ENCODE measurements at places on chromosomes 3 and 15.

DNA sequence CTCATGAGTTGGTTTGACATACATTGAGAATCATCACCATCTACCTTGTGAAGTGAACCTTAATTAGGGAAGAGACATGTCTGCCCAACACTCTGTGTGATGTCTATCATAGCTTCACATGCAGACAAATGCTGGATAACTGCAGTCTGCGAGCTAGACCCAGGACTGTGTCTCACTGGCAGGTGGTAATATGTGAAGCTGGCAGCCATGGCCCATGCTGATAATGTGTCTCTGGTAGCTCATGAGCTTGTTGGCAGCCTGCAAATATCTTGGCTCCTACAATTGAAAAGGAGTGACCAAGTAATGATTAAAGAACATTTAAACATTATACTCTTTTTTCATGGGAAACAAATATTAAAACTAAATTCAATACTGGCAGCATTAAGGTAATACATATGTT, 234.8 kb downstream of the CHST2 start:
- no peak for DNase-seq

DNA sequence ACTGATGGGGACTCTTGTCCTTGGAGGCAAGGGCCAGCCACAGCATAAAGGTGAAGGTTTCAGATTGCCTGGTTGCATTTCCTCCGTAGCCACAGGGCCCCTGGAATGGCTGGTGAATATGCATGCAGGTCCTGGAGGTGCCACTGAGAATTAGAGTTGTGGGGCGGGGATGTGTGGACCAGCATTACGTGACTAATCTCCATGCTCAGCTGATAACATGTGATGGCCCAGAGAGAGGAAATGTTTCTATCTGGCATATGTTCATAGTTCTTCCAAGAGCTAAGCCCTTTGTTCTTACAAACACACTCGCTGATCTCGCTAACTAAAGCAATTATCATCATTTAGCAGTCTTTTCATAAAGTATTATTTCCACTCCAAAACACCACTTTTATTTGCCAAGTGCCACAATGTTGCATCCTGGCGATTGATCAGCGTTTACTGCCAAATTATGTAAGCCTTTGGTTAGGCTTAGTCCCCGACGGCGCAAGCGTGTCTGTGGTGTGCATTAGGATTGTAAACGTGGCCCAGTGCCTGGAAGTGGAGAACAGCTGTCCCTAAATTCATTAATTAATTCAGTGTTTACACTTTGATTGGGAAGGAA, 55.9 kb downstream of the CGNL1 start:
- DNase-seq, result peak; percentile 69

GRCh38 chr15:100672959-100673358, 70.6 kb downstream of the ASB7 start:
- no peak for DNase-seq

DNA sequence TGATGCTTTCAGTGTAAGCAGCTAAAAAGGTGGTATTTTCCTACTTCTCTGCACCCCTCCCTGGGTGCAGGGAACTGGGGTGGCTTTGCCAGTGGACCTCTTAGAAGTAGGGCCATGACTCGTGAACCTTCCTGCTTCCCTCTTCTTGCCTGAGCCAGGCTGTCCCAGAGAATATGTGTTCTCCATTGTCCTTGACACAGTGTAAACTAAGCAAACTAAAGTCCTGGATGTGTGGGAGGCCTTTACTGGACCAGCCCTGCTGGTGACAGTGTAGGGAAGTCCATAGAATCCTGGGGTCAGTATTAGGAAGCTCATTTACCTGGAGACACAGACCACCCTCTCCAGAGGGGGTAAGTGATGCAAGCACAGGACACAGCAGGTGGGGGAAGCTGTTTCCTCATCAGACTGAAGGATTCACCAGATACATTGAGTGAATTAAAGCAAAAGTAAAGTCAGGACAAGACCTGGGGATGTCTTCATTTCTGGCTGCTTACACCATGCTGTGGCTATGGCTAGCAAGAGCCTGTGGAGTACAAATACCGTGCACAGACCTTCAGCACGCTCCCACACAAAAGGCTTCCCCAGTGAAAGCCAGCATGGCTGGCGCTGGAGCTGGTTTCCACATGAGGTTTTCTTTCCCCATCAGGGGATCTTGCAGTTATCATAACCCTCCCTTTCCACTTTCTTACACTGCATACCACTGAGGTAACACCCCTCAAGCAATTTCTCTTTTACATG, 64.8 kb upstream of the LPP start:
- no peak for DNase-seq

- DNase-seq, result no peak
Measured at GRCh38 chr3:143914257-143914656, 57.4 kb upstream of the DIPK2A start.

GRCh38 chr3:60024400-60024799, 974.6 kb upstream of the CFAP20DC start:
- DNase-seq, result no peak

GRCh38 chr3:133991209-133991608, 38.5 kb downstream of the SLCO2A1 start:
- DNase-seq, result no peak

DNA sequence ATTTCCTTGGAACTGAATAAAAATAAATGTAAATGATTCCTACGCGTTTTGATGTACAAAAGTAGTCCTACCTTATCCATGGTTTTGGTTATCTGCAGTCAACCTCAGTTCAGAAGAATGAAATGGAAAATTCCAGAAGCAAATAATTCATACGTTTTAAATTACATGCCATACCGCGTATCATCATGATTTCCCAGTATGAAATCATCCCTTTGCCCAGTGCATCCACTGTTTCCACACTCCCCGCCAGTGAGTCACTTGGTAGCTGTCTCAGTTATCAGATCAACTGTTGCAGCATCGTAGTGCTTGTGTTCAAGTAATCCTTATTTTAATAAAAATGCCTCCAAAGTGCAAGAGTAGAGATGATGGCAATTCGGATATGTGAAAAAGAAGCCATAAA, 9.1 kb upstream of the MFSD1 start:
- no peak for DNase-seq

- no peak for DNase-seq
Measured at GRCh38 chr3:24730173-24730572, 235.5 kb upstream of the THRB start.

GRCh38 chr3:29949940-29950616, 656.3 kb upstream of the TGFBR2 start:
- DNase-seq, result no peak

GRCh38 chr3:27985369-27986035, 255.9 kb upstream of the CMC1 start:
- no peak for DNase-seq

- no peak for DNase-seq
Measured at GRCh38 chr3:63977893-63978292, 45.4 kb downstream of the PSMD6 start.

DNA sequence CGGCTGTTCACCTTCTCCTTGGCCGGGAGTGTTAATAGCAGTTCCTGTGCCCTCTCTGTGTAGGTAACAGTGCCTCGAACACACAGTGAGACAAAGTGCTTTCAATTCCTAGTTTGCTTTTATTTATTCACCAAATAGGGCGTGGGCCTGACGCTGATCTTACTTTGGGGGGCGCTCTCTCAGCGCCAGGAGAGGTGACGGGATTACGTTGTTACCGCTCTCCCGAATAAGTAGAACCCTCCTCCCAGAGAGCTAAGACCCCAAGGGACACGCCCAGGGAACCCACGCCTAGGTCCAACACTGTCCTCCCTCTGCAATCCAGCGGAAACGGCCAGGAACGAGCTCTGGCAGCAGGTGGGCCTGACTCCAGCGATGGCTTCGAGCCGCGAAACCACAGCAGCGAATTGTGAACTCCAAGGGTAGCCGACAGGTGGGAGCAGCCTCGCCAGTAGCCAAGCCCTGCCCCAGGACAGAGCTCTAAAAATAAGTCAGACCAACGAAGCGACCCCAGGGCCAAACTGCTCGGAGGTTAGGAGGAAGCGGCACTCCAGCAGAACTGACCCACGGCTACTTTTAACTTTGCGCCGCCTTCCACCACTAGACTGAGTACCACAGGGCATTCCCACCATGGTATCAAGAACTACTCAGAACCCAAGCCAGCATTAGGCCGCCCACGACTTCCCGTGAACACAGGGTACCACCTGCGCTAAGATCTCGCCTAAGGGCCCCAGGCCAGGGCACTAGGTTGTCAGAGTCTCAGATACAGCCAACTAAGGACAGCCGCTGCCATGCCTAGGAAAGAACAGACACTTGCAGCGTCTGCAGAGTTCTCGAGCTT, 1.6 kb upstream of the SIN3A start:
- peak; percentile 45 for DNase-seq

DNA sequence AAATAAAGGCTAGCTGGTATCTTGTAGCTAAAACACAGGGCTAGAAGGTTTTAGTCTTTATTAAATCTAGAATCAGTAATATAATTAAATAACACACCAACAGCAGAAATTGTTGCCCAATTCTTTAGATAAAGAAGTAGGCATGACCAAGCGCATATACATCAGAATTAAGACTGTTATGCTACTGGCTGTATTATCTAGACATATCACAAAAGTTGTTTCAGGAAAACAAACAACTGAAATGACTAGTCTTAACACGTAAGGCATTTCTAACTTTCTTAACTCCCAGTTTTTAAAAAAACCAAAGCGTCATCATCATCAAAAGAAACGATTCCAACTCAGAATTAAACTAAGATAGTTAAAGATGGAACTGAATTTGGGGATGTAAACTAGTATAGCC, 55.4 kb downstream of the EMC4 start:
- DNase-seq, result no peak

DNA sequence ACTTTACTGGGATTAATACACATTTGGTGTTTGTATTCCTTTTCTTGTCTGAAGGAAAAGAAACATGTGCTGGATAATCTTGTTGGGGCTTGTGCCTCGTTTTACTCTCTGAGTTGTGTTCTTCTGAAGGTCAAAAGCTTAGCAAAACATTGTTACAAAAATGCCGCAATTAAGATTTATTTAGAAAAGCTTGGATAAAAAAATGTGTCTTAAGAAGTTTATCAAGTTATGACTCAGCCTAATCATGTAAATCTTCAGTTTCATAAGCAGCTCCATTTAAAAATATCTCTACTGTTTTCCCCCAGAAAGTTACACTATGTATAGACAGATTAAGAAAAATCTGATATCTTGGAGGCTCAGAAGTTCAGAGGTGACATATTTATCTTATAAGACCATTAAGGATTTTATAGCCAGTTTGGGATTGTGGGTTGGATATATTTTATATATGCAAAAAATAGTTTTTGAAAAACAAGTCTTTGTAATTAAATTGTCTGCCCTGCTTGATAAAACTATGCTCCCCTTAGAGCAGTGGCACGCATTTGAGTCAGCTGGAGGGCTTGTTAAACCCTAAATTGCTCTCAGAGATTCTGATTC, 56.5 kb downstream of the CLDN11 start:
- no peak for DNase-seq

GRCh38 chr15:91965501-91966193, 112.1 kb downstream of the SLCO3A1 start:
- no peak for DNase-seq

DNA sequence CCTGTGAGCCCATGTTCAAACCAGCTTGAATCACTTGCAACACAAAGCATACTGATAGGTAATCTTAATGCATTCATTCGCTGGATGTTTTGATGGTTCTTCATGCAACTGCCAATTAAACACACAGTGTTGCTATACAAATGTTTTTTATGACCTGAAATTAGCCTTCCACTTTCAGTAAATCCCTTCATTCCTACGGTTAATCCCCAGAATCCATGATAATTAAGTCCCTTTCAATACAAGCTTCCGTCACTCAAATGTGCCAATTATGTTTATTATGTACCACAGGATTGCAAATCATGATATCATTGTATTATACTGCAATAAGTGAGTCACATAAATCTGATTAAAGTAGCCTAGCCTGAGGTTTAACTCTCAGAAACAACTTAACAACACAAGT, 14.5 kb upstream of the LYZL4 start:
- DNase-seq, result no peak

GRCh38 chr3:12818773-12819172, 22.3 kb downstream of the CAND2 start:
- no peak for DNase-seq

GRCh38 chr3:59473636-59474035, 423.8 kb upstream of the CFAP20DC start:
- DNase-seq, result no peak

DNA sequence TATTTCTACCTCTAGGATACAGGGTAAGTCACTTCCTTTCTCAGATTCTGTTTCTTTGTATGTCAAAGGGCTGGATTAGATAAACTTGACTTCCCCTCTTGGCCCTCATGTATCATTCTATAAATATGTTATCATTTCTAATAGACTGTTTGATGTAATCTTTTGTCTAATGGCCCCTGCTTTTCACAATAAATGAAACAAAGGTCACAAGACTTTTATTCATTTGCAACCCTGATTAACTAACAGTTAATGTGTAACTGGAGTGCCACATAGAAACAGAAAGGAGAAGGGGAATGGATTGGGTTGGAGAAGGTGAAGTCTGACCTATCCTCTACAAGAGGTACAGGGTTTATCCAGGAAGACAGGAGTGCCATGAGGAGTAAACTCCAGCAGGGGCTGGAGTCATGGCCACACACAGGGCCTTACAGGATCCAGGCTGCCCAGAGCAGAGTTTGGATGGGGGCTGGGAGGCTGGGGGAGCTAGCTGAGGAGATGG, 8.0 kb upstream of the B3GNT5 start:
- DNase-seq, result no peak

GRCh38 chr3:144556392-144556791, 584.8 kb downstream of the DIPK2A start:
- DNase-seq, result no peak

GRCh38 chr3:20040548-20041196, 426 bp downstream of the KAT2B start:
- peak; percentile 36 for DNase-seq

DNA sequence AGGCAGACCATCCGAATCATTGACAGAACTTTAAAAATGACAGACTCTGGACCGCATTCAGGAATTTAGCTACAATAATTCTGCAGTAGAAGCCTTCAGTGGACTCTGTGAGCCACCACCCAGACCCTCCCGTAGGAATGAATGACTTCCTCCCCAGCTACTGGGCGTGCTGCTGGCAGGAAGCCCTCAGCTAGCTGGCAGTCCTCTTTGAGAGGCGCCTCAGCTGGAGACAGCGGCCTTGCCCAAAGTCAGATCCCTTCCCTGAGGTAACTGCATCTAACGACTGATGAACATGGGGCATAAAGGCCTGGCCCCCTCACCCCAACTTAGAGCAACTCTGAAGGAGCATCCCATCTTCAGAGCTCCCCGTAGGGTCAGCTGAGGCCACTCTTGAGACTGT, 25.8 kb downstream of the CRABP1 start:
- DNase-seq, result no peak

Measured in skin of body (tissue), 3 donors.